ENCODE measurements at places on chromosomes 12 and 14.

DNA sequence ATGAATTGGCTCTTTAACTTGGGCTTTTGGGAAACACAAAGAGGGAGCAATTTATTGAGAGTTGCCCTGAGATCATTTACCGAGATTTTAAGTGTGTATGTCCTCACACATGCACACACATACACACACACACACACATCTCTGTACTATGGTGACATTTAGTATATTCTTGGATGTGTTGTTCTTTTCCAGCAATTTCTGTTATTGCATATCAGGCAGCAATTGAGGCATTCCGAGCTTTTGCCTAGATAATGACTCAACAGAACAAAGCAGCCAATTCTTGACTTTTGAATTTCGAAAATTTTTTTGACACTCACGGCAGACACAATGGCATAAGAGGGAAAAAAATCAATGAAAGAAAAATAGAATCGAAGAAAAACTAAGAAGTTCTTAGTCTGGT is 248.5 kb downstream of the DUSP6 start:
- no peak for DNase-seq

- peak; percentile 95 for DNase-seq
These were observed 131.5 kb downstream of the CHST11 start for GRCh38 chr12:104588047-104588920.

DNA sequence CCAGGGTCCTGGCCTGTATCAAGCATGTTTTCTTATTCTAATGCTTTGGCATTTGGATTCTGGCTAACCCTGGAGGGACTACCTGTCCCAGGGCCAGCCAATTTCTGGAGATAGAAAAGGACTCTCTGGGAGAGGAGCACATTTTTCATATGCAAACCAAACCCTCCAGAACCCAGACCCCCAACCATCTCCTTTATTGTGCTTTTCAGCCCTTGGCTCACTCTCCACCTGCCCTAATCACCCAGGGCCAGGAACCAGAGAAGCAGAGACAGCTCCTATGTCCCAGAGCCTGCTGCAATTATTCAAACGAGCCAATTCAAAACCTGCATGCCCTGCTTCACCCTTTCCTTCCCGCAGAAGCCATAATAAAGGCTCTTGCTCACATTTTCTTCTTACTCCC is 23.8 kb downstream of the HSPB8 start:
- no peak for DNase-seq

- peak; percentile 23 for DNase-seq
These were observed 79.4 kb downstream of the C12orf75 start for GRCh38 chr12:105409801-105410471.

- DNase-seq = no peak
These were observed 30.4 kb downstream of the CHST11 start for GRCh38 chr12:104486943-104487819.

GRCh38 chr14:22481546-22481945 is 107.5 kb downstream of the DAD1 start:
- DNase-seq = no peak

DNA sequence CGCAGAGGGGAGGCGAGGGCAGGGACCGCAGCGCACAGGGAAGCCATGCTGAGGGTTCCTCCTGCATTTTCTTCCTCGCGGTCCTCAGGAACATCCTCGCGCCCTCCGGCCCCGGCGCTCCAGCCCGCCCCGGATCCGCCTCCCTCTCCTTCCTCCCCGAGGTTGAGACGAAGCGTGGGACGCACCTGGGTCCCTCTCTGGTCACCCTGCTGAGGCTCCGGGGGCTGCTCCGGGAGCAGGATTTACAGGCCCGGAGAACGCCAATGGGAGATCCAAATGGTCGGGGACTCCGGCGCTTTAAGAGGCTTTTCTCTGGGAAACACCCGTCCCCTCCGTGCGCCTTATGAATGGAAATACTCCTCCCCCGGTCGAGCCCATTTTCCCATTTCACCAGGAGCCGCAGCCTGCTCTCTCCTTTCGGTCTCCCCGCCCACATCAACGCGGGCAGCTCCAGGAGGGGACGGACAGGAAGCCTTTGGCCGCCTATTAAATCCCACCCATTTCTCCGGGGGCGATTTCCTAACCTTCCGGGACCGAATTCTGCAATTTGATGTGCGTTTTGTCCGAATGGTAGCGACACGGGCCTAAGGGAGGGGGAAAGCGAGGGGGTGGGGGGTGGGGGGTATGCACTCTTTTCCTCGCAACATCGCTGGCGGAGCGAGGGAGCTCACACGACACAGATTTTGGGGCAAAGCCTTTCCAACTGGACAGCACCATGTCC is at the start of gene UNC79:
Gene UNC79, plus strand, starts transcription at position 625 of the 721 bp plus-strand sequence. Its CDS starts 91 bp downstream, at position 716.
- no peak for DNase-seq

GRCh38 chr12:38151991-38152700 is 164.4 kb upstream of the ALG10B start:
- DNase-seq = no peak

DNA sequence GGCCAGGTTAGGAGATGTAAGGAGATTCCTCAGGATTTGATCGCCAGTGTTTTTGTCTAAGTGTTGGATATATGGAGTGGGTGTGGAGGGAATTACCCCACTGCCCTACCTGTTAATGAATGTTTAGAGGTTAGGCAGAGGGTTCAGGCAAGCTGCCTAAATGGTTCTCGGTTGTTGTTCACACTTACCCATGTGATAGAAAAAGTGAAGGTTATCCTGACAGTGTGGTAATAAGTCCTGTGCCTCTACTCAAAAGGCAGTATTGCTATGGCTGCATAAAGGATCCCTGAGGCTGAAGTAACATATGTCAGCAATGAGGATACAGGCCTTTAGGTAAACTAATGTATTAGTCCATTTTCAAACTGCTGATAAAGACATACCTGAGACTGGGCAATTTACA is 112.0 kb downstream of the GPHN start:
- DNase-seq = no peak

DNA sequence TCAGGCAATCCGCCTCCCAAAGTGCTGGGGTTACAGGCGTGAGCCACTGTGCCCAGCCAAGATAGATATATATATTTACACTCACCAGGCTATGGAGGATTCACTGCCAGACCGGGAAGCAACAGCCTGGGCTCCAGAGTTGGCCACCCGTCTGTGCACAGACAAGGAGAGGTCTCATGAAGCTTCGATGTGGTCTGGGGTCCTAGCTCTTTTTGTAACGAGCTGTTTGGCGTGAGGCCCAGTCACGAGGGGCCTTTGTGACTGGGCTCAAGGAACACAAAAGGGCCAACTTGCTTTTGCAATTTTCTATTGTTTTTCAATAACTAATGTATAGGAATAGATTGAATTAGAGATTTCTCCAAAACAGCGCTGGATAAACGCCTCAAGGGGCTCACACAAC is 77.6 kb upstream of the EIF5 start:
- no peak for DNase-seq

GRCh38 chr14:103535081-103535890 is 6.3 kb downstream of the TRMT61A start:
- no peak for DNase-seq

DNA sequence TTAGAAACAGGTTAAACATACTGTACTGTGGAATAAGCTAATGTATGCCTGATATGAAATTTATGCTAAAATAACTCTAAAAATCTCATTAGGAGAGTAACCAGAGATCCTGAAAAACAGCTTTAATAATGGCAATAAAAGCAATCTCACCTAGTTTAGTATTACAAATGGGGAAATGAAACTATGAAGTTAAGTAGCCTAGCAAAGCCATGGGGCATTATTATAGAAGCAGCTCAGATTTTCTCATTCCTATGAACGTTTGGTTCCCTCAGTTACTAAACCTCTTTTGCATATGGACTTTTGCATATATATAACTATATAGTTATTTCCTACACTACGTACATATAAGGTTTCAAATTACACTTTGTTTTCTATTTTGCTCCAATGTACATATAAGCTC is 25.0 kb upstream of the APPL2 start:
- no peak for DNase-seq

- peak; percentile 20 for DNase-seq
These were observed 13.3 kb upstream of the RGS6 start for GRCh38 chr14:71918955-71919354.

GRCh38 chr12:62971769-62972525 is 37.0 kb upstream of the PPM1H start:
- DNase-seq = no peak

GRCh38 chr14:97106166-97106565 is 309.0 kb downstream of the VRK1 start:
- no peak for DNase-seq

DNA sequence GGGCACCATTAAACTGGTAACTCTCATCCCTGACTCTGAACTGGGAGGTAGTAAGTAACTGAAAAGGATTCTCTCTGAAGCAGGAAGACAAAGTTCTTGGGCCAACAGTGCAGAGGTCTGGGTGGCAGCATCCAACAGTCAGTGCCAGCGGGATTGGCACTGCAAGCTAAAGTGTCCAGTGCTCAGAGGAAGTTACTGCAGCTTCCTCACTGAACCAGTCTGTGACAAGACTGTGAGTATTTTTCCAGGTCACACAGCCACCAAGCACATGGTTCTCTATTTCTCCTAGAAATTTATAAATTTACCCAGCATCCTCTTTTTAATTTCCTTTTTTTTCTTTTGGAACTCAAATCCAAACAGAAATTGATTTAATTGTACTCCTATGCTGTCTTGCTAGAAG is 81.6 kb upstream of the FAR2 start:
- no peak for DNase-seq

DNA sequence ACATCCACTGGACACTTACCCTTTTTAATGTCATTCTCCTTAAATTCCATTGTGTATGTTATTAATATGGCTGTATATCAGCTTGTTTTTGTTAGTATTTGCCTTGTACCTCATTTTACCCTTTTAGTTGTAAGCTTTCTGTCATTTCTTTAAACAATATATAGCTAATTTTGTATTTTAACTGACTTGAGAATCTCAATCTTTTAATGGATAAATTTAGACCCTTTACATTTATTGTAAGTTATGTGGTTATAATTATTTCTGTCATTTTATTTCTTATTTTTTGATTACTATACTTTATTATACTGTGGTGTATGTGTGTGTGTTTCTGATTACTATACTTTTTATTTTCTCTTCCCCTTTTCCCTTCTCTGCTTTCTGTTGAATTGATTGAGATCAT is 159.0 kb upstream of the LHX5 start:
- DNase-seq = no peak

DNA sequence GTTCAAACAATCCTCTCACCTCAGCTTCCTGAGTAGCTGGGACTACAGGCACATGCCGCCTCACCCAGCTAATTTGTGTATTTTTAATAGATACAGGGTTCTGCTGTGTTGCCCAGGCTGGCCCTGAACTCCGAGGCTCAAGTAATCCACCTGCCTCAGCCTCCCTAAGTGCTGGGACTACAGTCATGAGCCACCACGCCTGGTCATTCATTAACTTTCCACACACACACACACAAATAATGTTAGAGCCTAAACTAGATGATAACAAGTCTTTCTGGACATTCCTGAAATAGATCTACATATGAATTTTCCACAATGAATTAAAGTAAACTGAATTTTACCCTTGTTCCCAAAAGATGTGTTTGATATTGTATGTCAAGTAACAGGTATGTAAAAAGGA is 776.0 kb downstream of the GALC start:
- DNase-seq = no peak

GRCh38 chr14:99756796-99757195 is 36.4 kb upstream of the EML1 start:
- DNase-seq = peak; percentile 35

- no peak for DNase-seq
These were observed 41.9 kb downstream of the VDR start for GRCh38 chr12:47862881-47863280.

DNA sequence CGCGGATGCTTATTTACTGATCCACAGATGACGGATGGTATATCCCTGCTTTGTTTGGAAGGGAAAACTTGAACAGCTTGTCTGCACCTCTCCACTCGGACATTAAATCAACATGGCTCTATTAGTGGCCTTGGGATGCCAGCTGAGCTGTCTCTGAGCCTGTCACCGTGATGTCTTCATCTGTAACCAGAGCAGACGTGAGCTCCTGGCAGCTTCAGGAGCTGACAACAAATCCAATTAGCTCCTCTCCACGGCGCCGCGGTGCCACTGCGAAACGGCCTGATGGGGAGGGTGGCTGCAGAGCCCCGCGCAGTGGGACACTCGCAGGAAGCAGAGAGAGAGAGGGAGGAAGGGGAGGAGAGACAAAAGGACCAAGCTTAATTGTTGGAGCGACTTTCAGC is 112.3 kb downstream of the PAPOLA start:
- DNase-seq = no peak

DNA sequence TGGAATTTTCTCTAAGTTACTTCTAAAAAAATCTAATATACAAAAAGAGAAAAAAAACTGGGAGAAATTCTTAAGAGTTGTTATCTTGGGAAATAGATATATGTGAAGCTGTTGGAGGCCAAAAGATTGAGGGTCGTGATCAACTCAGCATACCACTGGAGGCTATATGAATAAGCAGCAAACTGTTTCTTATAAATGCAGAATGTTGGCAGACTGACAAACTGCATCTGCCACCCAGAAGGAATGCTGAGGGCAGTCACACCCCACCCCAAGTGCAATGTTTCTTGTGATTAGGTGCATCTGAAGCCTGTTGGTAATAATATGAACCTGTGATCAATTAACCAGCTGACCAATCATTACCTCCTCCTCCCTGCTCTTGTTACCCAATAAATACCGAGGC is 818.6 kb upstream of the MGAT4C start:
- peak; percentile 9 for DNase-seq

DNA sequence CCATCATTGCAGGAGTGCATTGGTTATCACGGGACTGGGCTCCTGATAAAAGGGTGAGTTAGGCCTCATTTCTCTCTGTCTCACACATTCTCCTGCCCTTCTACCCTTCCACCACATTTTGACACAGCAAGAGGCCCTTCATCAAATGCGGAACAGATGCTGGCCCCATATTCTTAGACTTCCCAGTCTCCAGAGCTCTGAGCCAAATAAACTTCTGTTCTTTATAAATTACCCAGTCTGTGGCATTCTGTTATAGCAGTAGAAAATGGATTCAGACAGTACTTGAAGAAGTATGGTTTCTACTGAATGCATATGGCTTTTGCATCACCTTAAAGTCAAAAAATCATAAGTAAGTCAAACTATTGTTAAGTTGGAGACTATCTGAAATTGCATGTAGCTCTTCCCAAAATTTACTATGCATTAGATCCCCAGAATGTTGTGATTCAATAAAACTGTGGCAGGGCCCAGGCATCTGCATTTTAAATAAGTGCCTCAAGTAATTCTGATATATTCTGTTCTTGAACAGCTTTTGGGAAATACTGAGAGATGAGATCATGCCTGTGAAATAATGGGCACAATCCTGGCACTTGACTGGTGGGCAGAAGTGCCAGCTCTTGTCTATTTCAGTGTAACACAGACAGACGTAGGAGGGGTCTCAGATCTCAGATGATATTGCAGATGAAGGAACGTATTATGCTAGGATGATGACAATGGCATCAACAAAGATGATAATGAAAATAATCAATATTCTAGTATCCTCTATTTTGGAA is 68.2 kb downstream of the E2F7 start:
- no peak for DNase-seq

- peak; percentile 96 for DNase-seq
These were observed 20.3 kb downstream of the HEBP1 start for GRCh38 chr12:12979731-12980259.

DNA sequence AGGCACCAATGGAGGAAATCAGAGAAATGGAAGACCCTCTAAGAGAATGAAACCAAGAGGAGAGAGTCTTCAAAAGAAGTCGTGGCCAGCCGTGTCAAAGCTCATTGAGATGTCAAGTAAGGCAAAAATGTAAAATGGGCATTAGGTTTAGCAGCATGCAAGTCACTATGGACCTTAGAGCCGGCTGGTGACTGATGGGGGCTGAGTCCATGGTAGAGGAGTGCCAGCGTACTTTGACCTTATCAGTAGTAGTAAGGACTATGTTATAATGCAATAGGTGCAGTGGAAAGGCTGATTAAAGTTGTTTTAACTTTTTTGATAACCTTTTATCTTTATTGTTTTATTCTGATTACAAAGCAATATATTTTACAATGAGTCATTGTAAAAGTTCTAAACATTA is 66.5 kb downstream of the ANO6 start:
- DNase-seq = no peak
